ENCODE measurements at places on chromosomes 7 and 10.

- no peak for DNase-seq
These were observed 7.2 kb upstream of the NPVF start for GRCh38 chr7:25235471-25235870.

- DNase-seq, result no peak
These were observed 48.0 kb upstream of the KIF5B start for GRCh38 chr10:32104181-32104580.

DNA sequence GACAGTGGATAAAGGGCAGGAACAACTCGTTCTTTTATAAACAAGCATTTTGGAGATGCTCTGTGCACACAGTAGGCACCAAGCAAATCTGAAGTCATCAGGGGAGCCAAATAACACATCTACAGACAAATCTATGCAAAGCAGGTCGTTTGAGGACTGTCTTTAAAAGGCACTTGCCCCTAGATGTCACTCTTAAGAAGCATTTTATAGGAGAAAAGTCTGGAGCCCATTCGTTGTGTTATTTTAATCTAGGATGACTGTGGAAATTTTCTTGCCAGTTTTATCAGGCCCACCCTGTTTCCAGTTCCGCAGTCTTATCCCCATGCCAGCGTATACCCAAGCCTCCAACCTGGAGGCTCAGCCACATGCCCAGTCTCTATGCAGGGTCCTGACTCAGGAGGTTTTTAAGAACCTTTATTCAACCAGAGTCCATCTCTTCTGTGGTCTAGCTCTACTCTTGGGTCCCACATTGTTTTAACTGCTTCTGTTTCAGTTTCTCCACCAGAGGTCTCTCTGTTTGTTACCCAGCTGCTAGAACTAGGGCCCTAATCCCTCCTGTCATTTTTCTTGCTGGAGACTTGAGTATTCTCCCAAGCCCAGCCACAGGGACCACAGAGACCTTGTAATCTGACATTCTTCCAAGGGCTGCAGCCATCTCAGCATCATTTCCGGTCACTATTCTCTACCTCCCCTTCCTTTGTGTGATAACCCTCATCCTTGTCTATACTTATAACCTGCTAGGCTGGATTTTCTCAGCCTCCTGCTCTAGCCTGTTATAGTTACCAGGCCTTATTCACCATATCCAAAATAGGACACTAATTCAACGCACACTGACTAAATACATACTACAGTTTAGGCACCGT, 26.7 kb downstream of the PIK3CG start:
- no peak for DNase-seq

DNA sequence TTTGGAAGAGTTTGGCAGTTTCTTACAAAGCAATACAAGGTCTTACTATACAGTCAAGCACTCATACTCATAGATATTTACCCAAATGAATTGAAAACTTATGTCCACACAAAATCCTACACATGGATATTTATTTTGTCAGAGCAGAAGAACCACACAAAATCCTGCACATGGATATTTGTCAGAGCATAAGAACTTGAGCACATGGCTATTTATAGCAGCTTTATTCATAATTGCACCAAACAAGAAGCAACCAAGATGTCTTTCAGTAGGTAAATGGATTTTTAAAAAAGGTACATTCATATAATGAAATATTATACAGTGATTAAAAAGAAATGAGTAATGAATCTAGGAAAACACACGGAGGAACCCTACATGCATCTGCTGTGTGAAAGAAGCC, 115.4 kb downstream of the BTAF1 start:
- no peak for DNase-seq

- no peak for DNase-seq
These were observed 38.5 kb downstream of the EN2 start for GRCh38 chr7:155496267-155497005.

Data from stimulated activated CD4-positive, alpha-beta T cell treated with anti-CD3 and anti-CD28 coated beads, TNF-alpha, amount 100 ng/mL, for 4 hours (primary cell).